Mesothelial cell of epicardium (in vitro differentiated cells): ENCODE measurements at places on chromosomes 5 and 9.

DNA sequence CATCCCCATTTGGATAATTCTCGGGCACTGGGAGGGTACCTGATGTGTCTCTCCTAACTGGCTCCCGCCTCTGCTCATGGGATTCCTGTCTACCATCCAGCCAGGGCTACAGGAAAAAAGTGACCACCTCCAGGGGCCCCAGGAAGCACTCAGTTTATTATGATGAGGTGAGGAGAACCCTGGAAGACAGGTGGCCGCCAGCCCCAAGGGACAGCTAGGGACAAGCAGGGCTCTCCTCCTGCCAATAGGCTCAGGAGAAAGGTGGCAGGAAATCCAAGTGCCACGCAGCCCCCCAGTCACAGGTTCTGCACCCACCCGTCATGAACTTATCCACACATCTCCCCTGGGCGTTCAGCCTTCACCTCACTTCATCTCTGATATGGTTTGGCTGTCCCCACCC lies 61.5 kb upstream of the ZNF354A start:
- DNase-seq, result no peak

- no peak for DNase-seq
Measured at GRCh38 chr5:123537845-123538244, 25.9 kb downstream of the CSNK1G3 start.

GRCh38 chr5:74044936-74045335 lies 418.9 kb downstream of the ARHGEF28 start:
- no peak for DNase-seq

- DNase-seq, result no peak
Measured at GRCh38 chr5:100479079-100479688, 56.0 kb upstream of the FAM174A start.

DNA sequence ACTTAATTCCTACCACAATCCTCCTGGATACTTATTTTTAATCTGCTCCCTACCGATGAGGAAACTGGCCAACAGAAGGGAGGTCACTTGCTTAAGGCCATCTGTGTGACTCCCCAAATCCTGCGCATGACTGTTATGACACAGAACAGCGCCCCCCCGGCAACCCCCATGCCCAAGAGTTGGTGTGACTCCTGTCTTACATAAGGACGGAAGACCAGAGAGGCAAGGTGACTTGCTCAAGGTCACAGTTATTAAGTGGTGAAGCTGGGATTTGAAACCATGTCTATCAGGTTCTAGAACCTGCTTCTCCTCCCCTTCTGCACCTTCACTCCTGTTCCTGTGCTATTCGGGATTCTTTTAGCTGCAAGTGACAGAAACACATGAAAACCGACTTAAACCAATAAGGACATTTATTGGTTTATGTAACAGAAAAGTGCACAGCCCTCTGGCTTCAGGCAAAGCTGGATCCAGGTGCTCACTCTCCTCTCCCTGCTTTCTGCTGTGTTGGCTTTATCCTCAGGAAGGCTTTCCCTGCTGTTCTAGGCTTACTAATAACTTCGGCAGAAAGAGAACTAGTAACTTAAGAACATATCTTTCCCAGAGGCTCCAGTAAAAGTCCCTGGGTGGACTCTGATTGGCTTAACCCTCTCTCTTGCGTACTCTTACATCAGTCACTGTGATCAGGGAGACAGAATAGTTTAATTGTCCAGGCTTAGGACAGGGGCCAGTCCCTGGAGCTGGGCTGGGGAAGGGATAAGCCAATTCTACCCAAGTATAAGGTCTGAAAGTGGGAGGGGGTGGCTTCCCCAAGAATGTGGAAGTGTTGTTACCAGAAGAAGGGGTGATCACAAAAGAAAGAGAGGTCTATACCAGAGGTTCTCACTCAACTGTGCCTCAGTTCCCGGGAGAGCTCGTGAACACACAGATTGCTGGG lies 43.7 kb downstream of the FGF18 start:
- DNase-seq, result no peak

GRCh38 chr9:98372077-98372836 lies 116.8 kb upstream of the TBC1D2 start:
- no peak for DNase-seq

DNA sequence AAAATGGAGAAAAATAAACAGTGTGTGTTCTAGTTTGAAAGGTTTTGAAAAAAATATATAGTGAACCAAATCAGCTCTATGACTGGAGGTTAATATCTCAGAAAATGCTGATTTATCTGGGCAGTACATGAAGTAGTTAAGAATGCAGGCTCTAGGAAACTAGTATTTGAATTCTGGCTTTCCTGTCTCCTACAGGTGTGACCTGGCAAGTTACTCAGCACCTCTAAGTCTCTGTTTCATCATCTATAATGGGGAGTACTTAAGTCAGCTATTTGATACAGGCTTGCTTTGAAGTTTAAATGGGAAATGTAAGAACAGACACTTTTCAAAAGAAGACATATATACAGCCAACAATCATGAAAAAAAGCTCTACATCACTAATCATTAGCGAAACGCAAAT lies 5.2 kb downstream of the GRAMD2B start:
- DNase-seq, result no peak

- DNase-seq, result no peak
Measured at GRCh38 chr5:14847471-14847870, 24.1 kb downstream of the ANKH start.
